Inflammatory macrophage treated with lipopolysaccharide for 1 hour (primary cell): ENCODE measurements at places on chromosomes 5 and 9.

- DNase-seq, result no peak
These were observed 545.0 kb downstream of the SLCO4C1 start for GRCh38 chr5:101751105-101751504.

- DNase-seq, result no peak
These were observed 284.1 kb upstream of the GRAMD2B start for GRCh38 chr5:126139086-126139485.

DNA sequence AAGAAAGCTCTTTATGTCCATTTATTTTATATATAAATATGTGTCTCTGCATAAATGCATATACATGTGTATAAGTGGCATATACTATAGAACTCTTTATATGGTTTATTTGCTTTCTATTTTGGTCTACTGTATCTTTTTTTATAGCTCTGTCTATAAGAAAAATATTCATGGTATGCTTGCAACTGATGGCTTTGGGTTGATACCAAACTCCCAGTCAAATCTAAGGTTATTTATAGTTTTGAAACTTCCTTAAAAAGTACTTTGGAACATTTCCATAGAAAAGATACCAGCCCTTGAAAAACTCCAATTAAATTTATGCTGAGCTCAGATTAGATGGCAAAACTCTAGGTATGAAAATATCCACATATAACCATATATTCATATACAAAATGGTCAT, 120.0 kb upstream of the KLF9 start:
- no peak for DNase-seq

GRCh38 chr5:32147236-32147635, 26.9 kb downstream of the GOLPH3 start:
- DNase-seq, result peak; percentile 74

GRCh38 chr5:116719106-116719505, 144.5 kb upstream of the SEMA6A start:
- DNase-seq, result no peak

DNA sequence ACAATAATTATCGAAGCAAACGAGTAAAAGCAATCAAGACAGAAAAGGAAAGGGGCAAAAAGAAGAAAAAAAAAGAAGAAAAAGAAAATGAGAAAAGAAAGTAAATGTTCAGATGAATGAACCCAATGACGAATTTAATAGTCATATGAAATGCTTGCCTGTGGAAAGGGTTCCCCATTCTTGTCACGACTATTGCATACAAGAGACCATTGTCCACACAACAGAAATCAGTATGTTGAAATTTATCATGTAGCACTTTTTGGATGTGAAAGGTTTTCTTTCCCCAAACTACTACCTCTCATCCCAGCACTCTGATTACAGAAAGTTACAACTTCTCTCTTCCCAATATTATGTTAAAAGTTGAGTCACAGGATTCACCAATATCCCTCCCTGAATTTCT, 162.4 kb downstream of the ZDHHC21 start:
- no peak for DNase-seq

- no peak for DNase-seq
These were observed 10.9 kb upstream of the RNF145 start for GRCh38 chr5:159220206-159220605.

DNA sequence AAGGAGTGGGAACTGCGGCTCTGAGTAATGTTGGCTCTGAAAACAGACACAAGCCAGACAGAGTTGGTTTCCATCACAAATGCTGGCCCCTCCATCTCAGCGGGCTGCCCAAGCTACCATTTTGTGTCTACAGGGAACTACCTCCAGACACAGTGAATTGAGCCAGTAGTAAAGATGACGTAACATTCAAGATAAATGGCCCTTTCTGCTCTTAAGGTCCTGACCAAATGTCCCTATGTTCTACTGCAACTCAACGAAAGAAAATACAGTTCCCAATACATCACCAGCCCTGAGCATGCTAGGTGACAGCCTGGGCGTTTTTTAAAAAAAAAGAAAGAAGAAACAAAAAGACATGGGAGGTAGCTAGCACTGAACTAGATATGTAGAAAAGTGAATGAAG, 227.8 kb upstream of the RASEF start:
- DNase-seq, result no peak

- DNase-seq, result no peak
These were observed 163.1 kb upstream of the PTCH1 start for GRCh38 chr9:95679874-95680273.

GRCh38 chr5:151620461-151620840, 29.3 kb upstream of the FAT2 start:
- DNase-seq, result no peak

GRCh38 chr9:94933511-94933828, 207.0 kb downstream of the AOPEP start:
- no peak for DNase-seq

DNA sequence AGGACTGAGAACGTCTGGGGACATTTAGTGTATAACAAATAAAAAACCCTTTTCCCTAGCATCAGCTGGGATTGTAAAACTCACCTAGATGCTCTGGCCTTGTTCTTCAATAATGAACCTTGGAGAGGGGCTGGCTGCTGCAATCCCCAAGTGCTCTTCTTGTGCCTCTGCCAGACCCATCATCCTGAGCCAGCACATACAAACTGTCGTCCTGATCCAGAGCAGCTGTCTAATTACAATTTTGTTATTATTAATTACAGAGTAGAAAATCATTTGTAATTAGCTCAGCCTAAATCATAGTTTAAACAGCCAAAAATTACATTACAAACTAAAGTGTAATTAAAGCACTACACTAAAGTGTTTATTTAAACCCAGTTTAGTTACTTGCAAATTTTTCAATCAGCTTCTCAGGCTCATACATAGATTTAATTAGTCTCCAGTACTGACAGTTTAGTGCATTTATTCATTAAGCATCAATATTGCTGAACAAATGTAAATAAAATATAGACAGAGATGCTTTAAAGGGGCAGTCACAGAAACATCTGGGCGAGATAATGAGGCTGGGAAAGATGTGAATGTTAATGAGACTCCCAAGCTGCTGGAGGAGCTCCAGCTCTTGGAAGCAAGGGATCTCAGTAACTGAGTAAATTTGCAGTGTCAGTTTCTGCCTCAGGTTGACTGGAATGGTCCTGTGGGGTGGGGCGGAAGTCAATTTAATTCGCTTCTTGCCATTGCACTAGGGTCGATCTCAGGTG, 632.3 kb upstream of the TLE4 start:
- DNase-seq, result no peak

DNA sequence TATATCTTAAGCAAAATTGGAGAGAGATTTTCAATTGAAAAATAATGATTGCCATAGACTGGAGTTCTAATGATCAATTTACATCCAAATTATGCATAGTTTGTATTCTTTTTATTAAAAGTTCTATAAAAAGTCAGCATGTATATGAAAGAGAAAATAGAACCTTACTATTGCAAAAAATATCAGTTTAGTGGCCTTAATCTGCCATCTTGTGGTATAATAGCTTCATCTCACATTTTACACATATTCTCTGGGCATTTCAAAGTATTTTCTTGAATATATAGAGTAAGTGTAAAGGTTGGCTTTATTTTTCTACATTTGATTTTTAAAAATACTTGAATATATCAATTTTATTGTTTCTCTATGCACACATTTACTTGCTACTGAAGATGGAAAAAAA, 1858.6 kb upstream of the CDH9 start:
- no peak for DNase-seq

GRCh38 chr9:76887003-76887821, 18.7 kb downstream of the PRUNE2 start:
- DNase-seq, result no peak

DNA sequence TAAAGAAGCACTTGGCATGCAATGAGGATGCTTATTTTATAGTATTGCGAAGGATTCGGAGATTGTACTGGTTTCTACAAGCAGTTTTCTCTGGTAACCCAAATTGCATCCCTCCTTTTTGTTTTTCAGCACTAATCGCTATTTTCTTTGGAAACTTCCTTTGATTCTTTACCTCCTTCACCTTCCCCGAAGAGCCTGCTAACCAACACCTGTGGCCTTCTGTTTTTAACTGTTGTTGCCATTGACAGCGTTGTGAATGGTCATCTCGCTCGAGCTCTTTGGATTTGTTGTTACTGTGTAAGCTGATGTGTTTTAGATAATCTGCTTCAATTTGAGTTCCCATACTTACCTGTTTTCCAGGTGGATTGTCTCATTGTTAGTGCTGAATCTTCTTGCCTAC, 1.1 kb downstream of the CNOT6 start:
- DNase-seq, result no peak
